ENCODE measurements at places on chromosomes 1 and 21.
A peak's percentile ranks its signal among the peaks of the same experiment; 100 is the strongest.

DNA sequence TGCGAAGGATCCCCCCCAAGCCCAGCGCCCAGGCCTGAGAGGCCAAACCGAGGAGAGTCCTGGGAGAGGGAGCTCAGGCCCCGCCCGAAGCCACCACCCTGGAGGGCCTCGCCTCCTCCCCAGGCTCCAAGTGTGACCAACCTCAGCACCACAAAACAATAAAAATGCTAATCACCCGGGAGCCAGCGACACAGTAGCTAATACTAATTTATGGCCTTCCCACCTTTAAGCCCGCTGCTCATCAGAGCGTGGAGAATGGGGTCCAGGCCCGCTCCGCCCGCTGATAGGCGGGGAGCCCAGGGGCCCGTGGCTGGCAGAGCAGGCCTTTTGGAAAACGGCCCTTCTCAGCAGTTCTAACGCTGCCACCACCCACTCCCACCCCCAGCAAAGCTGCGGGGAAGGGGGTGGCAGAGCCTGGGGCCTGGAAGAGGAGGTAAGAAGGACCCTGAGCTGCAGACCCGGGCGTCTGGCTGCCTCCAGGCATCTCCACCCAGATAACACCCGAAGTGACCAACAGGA, 20.4 kb upstream of the TAS1R2 start:
- peak; percentile 57 for DNase-seq

GRCh38 chr1:150751443-150751842, 14.1 kb downstream of the CTSS start:
- DNase-seq: no peak

- no peak for DNase-seq
Measured at GRCh38 chr21:42114646-42115045, 43.5 kb downstream of the UMODL1 start.

DNA sequence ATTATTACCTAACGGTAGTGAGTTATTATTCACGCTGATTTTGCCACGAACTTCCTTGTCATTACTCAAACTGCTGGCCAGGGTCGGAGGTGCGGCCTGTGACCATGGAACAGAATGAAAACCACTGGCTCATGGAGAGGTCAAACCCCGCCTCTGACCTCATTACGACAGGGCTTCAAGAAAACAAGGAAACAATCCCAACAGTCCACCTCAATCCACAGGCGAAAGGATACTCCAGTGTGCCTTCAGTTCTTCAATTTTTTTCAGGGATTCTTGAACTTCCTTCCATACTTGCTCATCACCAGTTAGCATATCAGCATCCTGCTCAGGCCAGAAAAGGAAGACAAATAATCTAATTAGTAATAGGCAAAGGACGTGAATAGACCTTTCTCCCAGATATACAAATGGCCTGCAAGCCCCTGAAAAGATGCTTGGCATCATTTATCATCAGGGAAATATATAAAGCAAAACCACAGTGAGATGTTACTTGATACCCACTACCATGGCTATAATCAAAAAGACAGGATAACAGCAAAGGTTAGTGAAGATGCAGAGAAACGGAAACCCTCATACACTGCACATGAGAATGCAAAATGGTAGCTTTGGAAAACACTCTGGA, 643.4 kb downstream of the SMYD3 start:
- DNase-seq: no peak

DNA sequence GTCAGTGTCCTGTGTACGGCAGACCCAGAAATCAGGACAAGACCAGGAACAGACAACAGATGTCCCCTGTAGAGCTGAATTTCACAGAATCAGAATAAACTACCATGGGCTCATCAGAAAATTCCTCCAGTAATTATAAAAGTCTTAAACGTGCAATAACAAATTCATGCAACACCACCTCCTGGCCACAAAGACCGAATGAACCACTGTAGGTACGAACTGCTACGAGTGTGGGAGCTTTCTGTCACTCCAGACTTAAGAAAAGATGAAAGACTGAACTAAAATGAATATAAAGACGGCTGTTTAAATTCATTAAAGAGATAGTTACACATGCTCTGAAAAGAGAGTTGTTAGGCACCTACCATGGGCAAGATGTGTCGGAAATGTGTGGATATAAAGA, 333.5 kb downstream of the RRAGC start:
- no peak for DNase-seq

Measured in SK-N-DZ (cell line).